ENCODE measurements at places on chromosomes 2 and 18. TPM values are rescaled to one million over a fixed set of nuclear protein-coding genes. Genes with fewer than 3 reads are reported as not detected.

Gene CTIF
- total RNA-seq: 14.9 TPM

Gene OR6B2
- total RNA-seq: not detected

Gene TRIM43
- total RNA-seq: not detected

Gene SETBP1
- 10.4 TPM for total RNA-seq

Gene EMILIN2
- total RNA-seq: 12.4 TPM

Gene ZAP70
- total RNA-seq: not detected

Gene NT5DC4
- not detected for total RNA-seq

Gene ABCG5
- total RNA-seq: not detected

Gene GLI2
- 15.1 TPM for total RNA-seq

Gene ACTG2
- total RNA-seq: 3.5 TPM

Gene SIGLEC15
- total RNA-seq: 1.0 TPM

Gene OLA1
- total RNA-seq: 83.7 TPM

Gene C2orf66
- total RNA-seq: not detected

Gene TMEM214
- 48.9 TPM for total RNA-seq

Gene CCT4
- total RNA-seq: 107 TPM

Gene GALNT13
- 0.78 TPM for total RNA-seq

Gene MZT2A
- total RNA-seq: 219 TPM

Gene ARHGAP28
- 5.3 TPM for total RNA-seq

Gene ELOA2
- total RNA-seq: not detected

Gene CKAP2L
- total RNA-seq: 19.4 TPM

Gene ZSWIM2
- total RNA-seq: not detected

Gene ACMSD
- not detected for total RNA-seq

Gene EML6
- total RNA-seq: not detected

Gene ZBTB7C
- total RNA-seq: not detected

Gene ANKRD36B
- 7.6 TPM for total RNA-seq

Gene L3MBTL4
- total RNA-seq: 0.24 TPM

Gene RPRM
- total RNA-seq: not detected

Gene PCARE
- not detected for total RNA-seq

Gene SLC9A4
- not detected for total RNA-seq

Gene WDFY1
- total RNA-seq: 45.0 TPM

Gene NOL4
- total RNA-seq: not detected

Gene STK11IP
- 15.4 TPM for total RNA-seq

Gene TTN
- under 0.01 TPM for total RNA-seq

Gene UGT1A3
- not detected for total RNA-seq

Gene IL1B
- 69.0 TPM for total RNA-seq

Gene SRD5A2
- total RNA-seq: not detected

Gene SERPINB7
- total RNA-seq: not detected

Gene KCNK3
- 3.9 TPM for total RNA-seq

Gene SPDYA
- 0.13 TPM for total RNA-seq

Gene ARHGEF33
- 1.4 TPM for total RNA-seq

Gene MZT2B
- total RNA-seq: 263 TPM

Gene GULP1
- total RNA-seq: 64.2 TPM

Gene TDRD15
- not detected for total RNA-seq

Gene MTLN
- total RNA-seq: 31.9 TPM

Gene CRYBA2
- total RNA-seq: not detected

Gene APCDD1
- 20.5 TPM for total RNA-seq

Gene NDC80
- 6.0 TPM for total RNA-seq

Gene MC2R
- not detected for total RNA-seq
